ENCODE measurements at places on chromosomes 1 and 21. TPM values are rescaled to one million over a fixed set of nuclear protein-coding genes. Genes with fewer than 3 reads are reported as not detected.

GSTM3 gene
- total RNA-seq: 8.3 TPM

INSRR gene
- 6.9 TPM for total RNA-seq

RIPK4 gene
- total RNA-seq: 2.9 TPM

BRDT gene
- total RNA-seq: not detected

FNDC10 gene
- total RNA-seq: 11.9 TPM

DDR2 gene
- total RNA-seq: 4.4 TPM

APCS gene
- not detected for total RNA-seq

RAB29 gene
- total RNA-seq: 1.7 TPM

OR2T35 gene
- total RNA-seq: not detected

SLC25A34 gene
- total RNA-seq: 4.1 TPM

GIPC2 gene
- not detected for total RNA-seq

ZNF648 gene
- total RNA-seq: not detected

CD34 gene
- total RNA-seq: 0.20 TPM

DEPDC1 gene
- total RNA-seq: 2.5 TPM

OR6F1 gene
- not detected for total RNA-seq

All from glutamatergic neuron (in vitro differentiated cells).